ENCODE measurements at places on chromosomes 3 and 15. TPM values are rescaled to one million over a fixed set of nuclear protein-coding genes. Genes with fewer than 3 reads are reported as not detected.
A peak's percentile ranks its signal among the peaks of the same experiment; 100 is the strongest.

The BFSP2 gene
- total RNA-seq = not detected

The LOXL1 gene
- 0.49 TPM for total RNA-seq

The CEP70 gene
- 3.7 TPM for total RNA-seq

The CFAP20DC gene
- total RNA-seq = 0.98 TPM

The RTP3 gene
- not detected for total RNA-seq

The PTX3 gene
- total RNA-seq = not detected

The TRIM42 gene
- total RNA-seq = not detected

The ANKRD63 gene
- total RNA-seq = not detected

The CACNA2D3 gene
- total RNA-seq = not detected

The COL6A5 gene
- not detected for total RNA-seq

The GCNT3 gene
- total RNA-seq = not detected

- no peak for DNase-seq
Measured at GRCh38 chr15:29066838-29067237, 181.1 kb downstream of the APBA2 start.

- DNase-seq = no peak
Measured at GRCh38 chr3:120071259-120071658, 23.0 kb downstream of the GSK3B start.

- no peak for DNase-seq
Measured at GRCh38 chr15:29467091-29467490, 197.5 kb upstream of the NSMCE3 start.

DNA sequence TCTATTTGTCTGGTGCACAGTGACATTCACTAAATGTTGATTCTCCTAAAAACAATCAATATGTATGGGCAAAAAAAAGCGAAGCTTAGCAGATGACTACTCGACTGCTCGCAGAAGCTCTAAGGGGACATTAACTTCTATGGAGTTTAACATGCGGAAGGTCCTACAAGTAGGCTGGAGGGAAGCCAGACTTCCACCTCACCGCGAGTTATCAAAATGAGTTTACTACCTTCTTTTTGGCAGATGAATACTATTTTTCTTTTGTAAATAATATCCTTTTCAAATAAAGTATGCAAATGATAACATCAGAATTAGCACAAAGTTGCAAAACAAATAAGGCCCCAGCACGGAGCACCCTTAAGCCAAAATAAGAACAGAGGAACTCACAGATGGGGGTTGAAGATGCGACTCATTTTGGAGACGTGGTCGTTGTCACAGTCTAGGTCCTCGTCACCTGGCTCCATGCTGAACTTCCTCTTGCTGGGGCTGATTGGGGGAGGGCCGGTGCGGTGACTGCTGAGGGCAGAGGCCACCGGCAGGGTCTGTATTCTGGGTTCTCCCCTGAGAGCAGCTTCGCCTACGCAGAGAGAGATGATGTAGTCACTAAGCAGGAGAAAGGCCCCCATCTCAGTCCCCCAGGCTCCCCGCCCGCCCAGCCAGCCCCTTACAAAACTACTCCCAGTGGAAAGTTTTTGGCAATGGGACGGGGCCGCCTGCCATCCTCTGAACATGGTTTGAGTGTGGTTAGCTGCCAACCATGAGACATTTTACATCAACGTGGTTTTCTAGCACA is 42.1 kb downstream of the VGLL4 start:
- no peak for DNase-seq

DNA sequence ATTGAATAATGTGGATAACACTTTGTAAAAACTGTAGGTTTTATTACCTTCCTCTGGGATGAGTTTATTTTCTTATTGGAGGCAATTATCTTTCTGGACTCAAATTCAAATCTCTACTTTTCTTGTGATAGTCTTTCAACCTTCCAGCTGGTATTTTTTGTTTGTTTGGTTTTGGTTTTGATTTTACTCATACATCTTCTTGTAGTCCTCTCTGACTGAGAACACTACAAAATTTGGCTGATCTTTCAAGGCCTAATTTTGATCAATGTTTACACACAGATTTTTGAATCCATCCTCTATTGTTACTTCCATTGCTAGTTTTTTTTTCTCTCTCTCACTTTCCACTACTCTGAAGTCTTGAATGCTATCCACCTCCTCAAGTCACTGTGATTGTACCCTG is 303.8 kb upstream of the NECTIN3 start:
- no peak for DNase-seq

DNA sequence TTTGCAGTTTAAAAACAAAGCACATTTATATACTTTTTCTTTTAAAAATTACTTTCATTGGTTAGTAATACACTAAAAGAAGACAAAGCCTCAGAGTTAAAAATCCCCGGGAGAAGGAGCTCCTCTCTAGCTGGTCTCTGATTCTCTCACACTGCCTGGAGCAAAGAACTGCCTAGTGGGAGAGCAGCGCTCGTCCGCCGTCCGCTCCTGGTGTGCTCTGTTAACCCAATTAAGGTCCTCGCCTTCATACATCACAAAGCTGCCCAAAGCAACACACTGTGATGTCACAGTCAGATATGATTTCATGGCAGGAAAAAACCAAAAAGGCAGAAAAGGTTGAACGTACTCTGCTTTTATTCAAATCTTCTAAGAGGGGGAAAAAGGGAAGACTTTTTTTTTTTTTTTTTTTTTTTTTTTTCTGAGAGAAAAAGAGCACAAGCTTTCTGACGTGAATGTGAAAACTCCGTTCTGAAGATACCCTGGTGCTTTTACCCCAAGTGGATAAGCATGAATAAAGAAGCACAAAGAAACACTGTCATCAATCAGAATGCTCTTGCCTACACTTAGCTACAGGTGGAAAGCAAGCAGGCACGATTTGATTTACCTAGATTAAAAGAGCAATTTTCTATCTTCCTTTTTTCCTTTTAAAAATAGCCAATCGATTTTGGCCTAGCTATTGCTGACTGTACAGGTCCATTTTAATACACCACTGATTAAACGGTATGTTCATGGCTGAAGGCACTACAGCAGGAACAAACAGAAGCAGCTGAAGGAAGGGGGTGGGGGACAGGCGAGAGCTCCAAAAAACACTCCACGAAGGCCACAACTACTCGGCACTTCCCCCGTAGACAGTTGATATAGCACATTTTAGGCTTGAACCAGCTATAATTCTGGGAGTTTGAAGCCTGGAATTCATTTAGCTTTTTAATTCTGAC is 115.2 kb downstream of the TIGIT start:
- DNase-seq = no peak

DNA sequence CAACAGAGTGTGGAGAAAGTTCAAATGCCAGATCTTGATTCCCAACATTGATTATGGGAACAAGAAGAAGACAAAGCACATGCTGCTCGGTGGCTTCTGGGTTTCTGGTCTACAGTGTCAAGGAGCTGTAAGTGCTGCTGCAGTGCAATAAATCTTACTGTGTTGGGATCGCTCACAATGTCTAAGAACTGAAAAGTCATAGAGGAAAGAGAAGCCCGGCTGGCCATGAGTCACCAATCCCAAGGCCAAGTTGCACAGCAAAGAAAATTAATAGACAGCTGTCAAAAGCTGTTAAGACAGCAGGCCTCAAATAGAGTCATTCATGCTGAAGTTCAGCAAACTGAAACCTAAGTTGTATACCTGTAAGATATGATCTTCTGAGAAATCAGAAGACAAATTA is 33.2 kb upstream of the SPPL2A start:
- DNase-seq = no peak

DNA sequence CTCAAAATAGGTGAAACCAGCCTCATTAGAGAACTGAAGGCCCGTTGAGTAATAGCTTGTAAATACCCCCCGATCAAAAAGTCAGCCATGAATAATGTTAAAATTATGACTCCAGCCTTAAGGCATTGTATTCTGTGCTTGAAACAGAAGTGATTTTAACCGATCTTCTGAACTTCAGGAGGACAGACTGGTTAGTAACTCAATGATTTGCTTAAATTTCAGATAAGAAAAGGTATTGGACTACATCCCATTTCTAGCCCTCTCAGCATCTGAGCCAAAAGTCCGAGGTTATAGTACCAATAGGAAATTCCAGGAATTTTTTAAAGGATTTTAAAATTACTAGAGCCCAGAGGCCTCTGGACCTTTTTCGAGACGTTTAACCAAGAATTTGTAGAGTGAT is 67.7 kb upstream of the FGF12 start:
- no peak for DNase-seq

DNA sequence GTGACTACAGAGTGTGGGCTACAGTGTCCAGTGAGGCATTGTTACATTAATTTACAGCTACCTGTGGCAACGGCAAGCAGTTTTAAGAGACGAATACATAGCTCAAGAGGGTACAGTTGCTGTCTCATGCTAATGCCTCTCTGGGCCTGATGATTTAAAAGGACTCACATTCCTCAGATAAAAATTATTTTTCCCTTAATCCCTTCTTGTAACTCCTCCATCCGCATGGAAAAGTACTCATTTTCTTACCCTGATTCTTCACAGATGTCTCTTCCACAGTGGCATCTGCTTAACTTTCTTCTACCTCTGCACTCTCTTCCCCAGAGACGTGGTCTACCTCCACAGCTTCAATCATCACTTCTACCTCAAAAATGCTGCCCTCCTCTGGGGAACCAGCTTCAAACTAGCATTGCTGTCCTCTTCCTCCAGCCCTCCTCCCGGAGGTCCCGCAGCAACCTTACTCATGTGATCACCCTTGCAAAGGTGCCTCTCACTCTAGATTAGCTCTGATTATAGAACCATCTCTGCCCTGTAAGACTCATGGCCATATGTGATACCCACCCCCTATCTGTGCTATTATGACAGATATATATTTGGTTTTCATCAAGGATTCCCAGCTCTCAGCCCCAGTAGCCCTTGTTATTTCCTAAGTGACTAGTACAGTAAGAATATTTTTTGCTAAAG is 21.4 kb upstream of the ABHD17C start:
- no peak for DNase-seq

- no peak for DNase-seq
Measured at GRCh38 chr3:127041264-127041820, 58.4 kb downstream of the PLXNA1 start.

- no peak for DNase-seq
Measured at GRCh38 chr15:77974098-77974414, 103.5 kb downstream of the TBC1D2B start.

DNA sequence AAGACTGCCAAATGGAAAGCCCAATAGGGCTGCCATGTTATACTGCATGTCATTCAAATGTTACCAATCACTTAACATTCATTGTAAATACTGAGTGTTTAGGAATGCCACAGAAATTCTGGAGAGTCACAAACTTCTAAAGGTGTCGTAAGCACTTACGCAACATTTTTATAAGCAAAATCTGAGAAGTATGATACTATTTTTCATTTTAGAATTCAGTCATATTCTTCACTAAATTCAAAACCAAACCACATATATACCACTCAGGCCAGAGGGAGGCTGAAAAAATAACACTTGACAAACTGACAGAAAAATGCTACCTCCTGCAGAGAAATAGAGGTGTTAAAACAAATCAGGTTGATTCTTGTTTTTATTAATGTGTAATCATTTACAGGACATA is 89.8 kb downstream of the THBS1 start:
- DNase-seq = no peak

DNA sequence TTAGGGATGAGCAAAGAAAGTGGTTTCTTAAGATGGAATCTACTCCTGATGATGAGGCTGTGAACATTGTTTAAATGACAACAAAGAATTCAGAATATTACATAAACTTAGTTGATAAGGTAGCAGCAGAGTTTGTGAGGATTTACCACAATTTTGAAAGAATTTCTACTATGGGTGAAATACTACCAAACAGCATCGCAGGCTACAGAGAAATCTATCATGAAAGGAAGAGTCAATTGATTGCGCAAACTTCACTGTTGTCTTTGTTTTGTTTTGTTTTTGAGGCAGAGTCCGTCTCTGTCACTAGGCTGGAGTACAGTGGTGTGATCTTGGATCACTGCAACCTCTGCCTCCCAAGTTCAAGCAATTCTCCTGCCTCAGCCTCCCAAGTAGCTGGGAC is 107.4 kb upstream of the SLC6A6 start:
- DNase-seq = no peak

DNA sequence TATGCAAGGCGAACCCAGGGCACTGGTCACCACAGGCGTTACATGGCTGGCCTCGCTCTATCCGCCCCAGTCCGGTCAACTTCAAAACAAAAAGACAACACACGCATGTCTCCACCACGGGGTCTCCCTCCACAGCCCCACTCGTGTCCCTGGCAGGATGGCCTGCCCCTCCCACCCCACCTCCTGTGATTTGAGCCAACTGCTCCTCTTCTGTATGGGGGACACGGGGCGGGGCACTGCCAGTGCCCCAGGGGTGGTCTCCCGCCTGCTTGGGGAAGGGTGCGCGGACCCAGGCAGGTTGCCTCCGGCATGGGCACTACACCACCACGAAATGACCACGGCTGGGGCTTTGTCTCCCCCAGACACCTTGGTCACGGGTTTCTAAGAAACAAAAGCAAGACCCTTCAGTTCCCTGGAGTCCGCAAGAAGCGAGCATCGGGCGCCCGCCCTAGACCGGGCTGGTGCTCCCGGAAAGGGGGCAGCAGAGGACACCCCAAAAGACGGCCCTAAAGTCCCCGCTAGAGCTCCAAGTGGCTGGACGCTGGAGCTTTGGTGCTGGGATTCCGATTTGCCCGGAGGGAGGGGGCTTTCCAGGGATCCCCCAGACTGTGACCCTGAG is 219.3 kb upstream of the PRICKLE2 start:
- DNase-seq = no peak

DNA sequence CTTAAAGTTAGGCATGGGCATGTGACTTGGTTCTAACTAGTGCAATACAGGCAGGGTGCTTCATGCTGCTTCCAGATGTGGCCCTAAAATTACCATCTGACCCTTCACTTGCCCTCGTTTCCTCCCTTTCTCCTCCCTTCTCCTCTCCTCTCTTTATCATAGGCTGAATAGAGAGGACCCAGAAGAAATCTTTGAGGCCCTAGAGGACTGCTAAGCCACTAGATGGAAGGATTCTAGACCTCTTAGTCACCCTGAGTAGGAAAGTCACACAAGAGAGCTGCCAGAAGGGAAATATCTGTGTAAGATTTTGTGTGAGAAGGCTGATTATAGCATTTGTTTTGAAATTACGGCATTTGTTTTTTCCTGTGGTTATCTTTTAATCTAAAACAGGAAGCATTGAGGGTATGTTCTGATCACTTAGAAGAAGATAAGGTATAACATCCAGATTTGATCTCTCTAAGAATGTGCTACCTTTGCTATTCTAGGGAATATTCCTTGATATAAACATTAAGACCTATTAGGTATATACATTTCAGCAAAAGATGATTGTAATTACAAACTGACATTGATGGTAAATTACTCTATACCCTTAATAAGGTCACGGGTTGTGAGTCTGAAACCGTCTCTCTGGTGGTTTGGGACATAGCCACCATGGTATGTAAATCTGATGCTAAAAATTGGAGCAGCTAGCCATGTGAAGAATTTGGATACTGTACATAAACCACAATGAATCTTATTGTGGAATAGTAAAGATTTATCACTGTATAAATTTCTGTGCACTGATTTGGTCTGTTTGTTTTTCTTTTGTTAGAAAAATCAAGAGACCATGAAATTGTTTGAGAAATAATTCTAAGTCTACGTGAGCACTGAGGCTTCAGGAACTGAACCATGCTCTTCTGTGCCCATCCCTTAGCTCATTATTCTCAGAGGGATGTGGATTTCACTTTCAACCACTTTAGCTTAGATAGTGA is 84.1 kb downstream of the TP63 start:
- DNase-seq = peak; percentile 53
